ENCODE measurements at places on chromosomes 3 and 15.

DNA sequence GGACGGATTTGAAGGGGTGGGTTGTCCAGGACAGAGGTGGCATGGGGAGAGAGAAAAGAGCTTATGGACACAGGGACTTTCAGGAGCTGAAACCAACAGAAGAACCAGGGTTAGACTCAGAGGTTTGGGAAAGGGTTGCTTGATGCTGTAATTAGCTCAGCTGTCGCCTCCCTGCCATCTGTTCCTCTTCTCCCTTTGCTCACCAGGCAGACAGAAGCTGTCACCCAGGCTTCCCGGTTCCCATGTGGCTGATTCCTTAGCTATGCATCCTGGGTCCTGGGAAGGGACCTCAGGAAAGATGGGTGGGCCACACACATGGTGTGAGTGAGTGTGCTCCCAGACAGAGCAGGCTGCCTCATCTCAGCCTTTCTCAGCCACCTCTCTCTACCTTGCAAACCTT, 14.1 kb downstream of the PTPN23 start:
- DNase-seq, result no peak

DNA sequence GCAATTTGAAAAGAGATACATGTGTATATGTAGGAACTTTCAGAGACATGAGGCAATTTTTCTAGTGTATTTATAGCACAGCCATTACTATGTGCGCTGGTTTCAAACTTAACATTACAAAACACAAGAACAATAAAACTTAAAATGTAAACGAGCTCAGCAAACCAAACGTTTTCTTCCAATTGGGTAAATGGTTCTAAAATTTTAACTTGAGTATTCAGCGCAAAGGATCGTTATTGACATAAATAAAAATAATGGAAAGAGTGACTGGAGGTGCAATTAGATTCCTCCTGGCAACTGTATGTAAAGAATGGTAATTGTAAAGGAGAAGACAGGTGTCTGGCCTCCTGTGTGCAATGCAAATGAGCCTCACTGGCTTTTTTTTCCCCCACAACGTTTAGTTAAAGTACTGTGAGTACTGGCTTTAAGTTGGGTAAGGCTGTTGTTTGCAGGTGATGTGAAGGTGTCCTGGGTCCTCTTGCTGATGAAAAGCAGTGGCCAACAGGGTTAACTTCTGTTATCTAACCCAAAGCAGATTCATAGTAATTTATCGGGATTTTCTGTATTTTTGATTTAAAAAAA, 14.1 kb upstream of the GADL1 start:
- DNase-seq, result no peak

- no peak for DNase-seq
Measured at GRCh38 chr3:14803101-14803980, 15.4 kb upstream of the FGD5 start.

- peak; percentile 44 for DNase-seq
Measured at GRCh38 chr15:40087068-40087810, 21.4 kb downstream of the BMF start.

- no peak for DNase-seq
Measured at GRCh38 chr3:159538507-159538906, 450.1 kb upstream of the IL12A start.

DNA sequence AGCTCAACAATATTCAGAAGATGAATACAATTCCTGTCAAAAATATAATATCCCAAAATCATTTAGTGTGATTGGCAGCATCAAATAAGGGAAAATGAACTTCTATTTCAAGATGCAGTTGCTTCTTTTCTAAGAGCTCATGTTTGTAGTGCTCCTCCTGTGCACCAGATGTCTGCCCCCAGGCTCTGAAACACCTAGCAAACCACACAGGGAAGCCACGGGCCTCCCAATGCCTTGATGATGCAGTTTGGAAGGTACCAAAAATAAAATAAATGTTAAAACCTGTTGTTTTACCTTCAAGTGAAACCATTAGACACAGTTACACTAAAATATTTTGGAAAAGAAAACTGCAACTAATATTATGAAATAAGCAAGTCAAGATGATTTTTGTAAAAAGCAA, 22.2 kb downstream of the CFAP20DC start:
- DNase-seq, result no peak
